ENCODE measurements at places on chromosomes 2 and 18.

DNA sequence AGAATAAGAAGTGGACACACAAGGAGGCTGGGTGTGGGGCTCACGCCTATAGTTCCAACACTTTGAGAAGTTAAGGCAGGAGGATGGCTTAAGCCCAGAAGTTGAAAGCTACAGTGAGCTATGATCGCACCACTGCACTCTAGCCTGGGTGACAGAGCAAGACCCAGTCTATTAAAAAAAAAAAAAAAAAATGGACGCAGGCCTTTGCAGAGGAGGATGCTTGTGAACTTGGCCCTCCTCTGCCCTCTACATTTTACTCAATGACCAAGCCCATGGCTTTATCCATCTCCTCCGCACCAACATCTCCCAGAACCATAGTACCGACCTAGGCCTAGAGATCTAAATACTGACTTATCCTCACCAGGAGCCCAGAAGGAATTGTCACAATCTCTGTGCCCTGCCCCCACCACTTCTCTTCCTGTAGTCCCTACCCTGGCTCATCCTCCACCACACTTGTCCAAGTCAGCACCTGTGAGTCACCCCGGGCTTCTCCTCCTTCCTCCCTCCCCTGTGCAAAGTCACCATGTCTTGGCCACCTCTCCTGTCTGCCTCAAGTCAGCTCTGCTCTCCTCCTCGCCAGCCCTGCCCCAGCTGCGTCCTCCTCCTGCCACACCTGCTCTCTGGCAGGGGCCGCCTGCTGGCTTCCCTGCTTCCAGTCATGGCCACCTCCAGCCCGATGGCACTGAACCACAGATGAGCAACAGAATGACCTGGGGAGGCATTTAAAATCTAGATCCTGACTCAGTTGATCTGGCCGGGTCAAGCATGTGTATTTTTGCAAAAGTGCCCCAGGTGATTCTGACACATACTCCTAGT is 35.8 kb upstream of the ASPRV1 start:
- no peak for DNase-seq

- DNase-seq: no peak
Observed at GRCh38 chr2:235212501-235213158, 260.8 kb downstream of the SH3BP4 start.

GRCh38 chr2:17272652-17273525 is 245.4 kb downstream of the RAD51AP2 start:
- no peak for DNase-seq

GRCh38 chr2:73970850-73971471 is 13.7 kb upstream of the TET3 start:
- peak; percentile 97 for DNase-seq

GRCh38 chr2:48065096-48065495 is 158.8 kb upstream of the FBXO11 start:
- DNase-seq: no peak

GRCh38 chr2:196318517-196319377 is 147.4 kb upstream of the STK17B start:
- DNase-seq: no peak

- DNase-seq: no peak
Observed at GRCh38 chr18:49698525-49699025, 114.8 kb downstream of the ACAA2 start.

- DNase-seq: peak; percentile 65
Observed at GRCh38 chr18:25230658-25231326, 121.2 kb downstream of the ZNF521 start.

GRCh38 chr2:156619021-156619539 is 182.9 kb downstream of the GPD2 start:
- no peak for DNase-seq

DNA sequence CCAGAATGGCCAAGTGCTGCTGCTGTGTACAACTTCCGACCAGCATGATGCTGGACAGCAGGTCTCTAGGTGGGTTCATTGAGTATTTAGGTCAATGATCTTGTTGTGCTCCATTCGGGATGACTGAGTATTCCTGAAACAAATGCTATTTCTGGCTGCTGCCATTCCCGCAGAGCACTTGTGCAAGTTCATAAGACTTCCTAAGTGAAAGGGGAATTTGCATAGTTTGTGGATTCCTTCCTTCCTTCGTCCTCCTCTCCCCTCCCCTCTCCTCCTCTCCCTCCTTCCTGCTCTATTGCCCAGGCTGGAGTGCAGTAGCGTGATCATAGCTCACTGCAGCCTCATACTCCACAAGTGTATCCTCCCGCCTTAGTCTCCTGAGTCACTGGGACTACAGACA is 40.4 kb downstream of the LDLRAD4 start:
- DNase-seq: no peak

DNA sequence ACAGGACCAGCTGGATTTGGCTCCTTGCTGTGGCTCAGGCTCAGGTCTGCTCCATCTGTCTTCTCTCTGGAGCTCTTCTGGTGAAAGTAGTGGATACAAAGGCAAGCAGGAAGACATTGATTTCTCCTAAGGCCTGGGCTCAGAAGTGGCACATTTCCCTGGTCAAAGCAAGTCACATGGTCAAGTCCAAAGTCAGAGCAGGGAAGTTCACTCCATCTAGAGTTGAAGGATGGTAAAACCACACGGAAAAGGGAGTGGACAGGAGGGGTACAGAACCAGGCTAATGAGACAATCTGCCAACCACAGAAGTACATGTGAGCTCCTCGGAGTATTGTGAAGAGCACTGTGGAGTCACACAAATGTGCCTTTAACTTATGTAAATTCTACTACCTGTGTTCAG is 66.1 kb downstream of the MARCO start:
- peak; percentile 7 for DNase-seq

All from hematopoietic multipotent progenitor cell treated with erythropoietin and hydrocortisone succinate and interleukin-3 and kit ligand, for 4 days (in vitro differentiated cells).